GM04504 (cell line): ENCODE measurements at places on chromosomes 12 and 14.

DNA sequence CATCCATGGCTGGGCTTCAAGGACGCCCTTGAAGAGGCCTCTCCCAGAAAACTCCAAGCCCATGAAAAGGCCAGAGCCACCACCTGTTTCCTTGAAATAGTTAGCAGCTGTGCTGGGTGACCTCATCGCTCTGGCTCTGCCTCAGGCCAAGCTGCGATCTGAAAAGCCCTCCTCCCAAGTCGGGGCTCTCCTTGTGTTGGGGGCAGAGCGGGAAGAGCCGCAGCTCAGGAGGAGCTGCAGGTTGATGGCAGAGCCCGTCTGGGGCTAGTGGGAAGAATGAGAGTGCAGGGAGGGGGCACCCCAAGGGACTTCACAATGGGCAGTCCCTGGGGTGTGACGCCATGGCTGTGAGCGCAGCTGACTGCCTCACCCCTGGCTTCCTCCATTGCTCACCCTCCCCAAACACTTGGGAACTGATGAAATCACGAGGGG lies 50.0 kb upstream of the STON2 start:
- DNase-seq, result no peak

DNA sequence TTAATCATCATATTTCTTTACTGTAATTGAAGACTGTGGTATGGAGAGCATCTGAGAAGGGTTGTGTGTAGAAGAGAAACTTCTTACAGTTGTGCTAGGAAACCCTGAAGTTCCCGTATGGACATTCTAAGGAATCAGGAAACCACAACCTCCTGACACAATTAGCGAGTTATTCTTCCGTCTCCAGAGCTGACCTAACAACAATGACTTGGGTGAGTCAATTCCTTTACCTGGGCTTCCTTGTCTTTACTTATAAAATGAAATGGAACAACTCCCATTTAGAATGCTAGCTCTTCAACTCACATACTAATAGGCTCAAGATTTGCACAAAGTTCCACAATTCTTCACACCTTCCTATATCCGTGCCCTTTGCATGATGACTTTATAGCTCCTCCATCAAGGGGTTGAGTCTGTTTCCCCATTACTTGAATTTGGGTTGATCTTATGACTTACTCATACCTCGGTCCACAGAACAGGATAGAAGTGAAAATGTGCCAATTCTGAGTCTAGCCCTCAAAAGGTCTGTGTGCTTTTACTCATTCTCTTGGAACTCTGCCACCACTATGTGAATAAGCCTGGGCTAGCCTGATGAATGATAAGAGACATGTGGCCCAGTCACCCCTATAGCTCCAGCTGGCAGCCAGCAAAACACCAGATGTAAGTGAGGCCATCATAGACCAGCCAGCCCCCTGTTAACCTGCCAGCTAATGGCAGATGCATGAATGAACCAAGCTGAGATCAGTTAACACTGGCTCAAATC lies 459.4 kb downstream of the ETNK1 start:
- DNase-seq, result peak; percentile 0

DNA sequence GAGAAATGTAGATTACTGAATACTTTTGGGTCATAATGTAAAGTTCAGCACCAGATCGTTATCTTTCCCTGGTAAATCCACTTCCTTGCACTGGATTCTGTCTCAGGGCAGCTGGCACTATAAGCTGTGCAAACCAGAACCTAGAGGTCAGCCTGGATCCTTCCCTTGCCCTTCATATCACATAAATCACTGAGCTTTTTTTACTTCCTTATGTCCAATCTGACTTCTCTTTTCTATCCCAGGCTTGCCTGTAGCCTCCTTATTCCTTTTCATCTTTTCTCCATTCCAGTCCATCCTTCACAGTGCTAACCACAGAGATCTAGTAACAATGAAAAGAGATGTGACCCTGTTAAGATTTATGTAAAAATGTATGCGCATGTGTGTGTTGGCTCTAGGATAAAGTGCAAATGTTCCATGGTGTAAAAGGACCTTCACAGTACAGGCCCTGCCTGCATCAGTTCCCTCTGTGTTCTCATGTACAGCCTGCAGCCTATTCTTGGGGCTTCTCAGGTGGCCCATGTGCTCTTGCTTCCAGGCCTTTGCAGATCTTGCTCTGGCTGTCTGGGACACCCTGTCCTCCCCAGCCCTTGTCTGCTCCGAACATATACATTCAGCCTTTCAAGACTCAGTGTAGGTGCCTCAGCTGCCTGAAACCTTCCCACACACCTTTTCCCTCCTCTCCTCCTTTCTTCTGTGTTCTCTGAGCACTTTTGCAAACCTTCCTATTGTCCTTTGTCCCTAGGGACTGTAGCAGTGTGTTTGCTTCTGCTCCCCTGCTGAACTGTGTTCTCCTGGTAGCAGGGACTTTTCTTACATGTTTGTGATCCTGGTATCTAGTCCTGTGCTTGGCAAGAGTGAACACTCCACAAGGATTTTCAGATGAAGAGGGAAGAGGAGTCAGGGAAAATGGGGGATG lies 30.0 kb downstream of the PELI2 start:
- DNase-seq, result no peak

DNA sequence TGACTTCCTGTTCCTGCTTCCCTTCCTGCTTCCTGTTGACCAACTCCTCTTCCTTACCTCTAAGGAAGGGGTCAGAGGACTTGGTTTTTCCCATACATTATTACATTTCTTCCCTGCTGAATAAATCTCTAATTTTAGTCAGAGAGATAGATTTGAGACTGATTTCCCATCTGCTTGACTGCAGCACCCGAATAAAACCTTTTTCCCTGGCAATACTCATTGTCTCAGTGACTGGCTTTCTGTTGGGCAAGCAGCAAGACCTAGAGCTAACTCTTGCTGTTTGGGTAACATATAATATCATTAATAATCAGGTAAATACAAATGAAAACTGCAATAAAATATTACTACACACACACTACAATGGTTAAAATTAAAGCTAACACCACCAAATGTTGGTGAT lies 132.2 kb downstream of the FSCB start:
- no peak for DNase-seq

DNA sequence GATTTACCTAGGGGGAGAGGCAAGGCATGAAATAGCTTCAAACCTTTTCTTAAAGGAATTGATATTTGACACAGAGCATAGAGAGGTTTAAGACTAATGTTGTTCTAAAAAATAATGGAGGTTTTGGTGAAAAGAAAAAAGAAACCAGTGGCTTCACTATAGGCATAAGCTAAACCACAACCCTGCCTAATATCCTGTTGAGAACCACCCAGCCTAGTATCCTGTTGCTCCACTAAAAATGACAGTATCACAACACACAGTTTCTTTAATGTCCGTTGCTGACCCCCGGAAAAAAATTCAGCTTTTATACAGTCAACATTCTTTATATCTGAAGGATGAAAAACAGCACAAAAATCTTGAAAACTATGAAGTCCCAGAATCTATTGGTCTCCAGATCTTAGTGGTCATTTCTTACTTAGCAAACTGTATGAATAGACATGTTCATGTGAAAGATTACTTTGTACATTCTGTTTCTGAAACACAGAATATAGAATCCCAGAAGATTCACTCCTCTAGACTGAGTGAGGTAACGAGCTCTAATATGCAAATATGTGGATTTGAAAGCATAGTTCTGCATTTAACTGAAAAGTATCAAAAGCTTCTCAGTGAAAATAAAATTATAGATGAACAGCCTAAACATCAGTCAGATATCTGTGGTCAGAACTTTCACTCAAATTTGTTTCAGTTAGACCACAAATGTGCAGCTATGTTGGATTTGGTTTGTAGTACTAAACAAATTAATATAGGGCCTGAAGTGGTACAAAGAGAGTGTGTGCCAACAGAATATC lies 40.5 kb downstream of the GALC start:
- DNase-seq, result no peak

GRCh38 chr14:31926123-31926522 lies 151.0 kb upstream of the ARHGAP5 start:
- no peak for DNase-seq

GRCh38 chr14:76639606-76640229 lies 121.5 kb upstream of the VASH1 start:
- no peak for DNase-seq

GRCh38 chr12:66800046-66800445 lies 121.2 kb upstream of the GRIP1 start:
- no peak for DNase-seq

DNA sequence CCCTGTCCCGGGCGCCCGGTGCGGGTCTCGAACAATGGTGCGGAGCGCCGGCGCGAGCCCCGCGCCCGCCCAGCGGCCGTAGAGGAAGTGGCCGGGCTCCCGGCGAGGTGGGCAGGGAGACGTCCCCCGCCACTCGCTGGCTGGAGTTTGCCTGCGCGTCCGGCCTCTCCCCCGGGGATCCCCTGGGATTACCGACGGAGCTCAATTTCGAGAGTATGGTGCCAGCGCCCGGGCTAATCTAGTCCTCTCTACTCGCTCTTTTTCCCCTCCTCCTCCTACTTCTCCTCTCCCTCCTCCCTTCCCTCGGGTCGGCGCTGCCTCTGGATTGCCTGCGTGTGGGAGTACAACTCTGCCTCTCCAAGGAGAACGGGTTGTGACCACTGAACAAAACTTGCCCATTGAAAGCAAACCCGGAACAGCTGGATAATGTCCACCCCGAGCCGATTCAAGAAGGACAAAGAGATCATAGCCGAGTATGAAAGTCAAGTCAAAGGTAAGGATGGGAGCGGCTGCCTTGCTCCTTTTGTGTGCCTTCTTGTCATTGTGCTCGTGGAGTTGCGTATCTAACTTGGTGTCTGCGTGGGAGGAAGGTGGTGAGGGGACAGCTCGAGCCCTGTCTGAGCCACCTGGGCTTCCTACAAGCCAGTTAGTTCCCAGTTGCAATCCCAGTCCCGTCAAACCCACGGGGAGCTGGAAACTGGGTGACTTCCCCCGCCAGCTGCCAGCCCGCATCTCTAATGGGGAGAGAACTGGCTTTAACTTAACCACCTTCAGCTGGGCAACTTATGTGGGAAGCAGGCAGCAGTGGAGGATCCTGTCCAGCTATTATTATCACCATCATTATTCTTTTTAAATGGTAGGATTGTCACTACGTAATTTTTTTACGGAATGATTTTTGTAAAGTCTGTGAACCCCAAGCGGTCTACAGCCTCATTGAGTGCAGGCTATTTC lies at the start of gene SRGAP1:
Gene SRGAP1, plus strand, starts transcription at position 310 of the 951 bp plus-strand sequence. Its CDS starts 117 bp downstream, at position 427.
- DNase-seq, result no peak

GRCh38 chr12:116717466-116718437 lies 20.1 kb downstream of the SPRING1 start:
- peak; percentile 50 for DNase-seq
